ENCODE measurements at places on chromosomes 7 and 10.

GRCh38 chr10:104096692-104097091, 11.0 kb upstream of the COL17A1 start:
- no peak for DNase-seq

DNA sequence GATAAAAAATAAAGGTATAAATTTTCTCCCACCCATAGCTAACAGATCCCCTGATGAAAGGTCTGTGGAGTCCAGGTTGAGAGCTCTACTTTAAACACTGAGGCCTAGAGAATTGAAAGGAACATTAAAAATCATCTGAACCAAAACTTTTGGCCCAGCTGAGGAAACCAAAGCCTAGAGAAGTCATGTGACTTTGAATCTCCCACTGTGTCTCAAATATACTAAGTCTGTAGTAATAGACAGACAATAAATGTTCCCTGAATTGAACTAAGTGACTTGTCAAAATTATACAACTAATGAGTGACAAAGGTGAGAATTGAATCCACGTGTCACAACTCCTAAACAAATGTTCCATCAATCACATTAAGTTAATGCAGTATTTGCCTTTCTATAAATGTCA, 5.7 kb downstream of the GBX1 start:
- no peak for DNase-seq

DNA sequence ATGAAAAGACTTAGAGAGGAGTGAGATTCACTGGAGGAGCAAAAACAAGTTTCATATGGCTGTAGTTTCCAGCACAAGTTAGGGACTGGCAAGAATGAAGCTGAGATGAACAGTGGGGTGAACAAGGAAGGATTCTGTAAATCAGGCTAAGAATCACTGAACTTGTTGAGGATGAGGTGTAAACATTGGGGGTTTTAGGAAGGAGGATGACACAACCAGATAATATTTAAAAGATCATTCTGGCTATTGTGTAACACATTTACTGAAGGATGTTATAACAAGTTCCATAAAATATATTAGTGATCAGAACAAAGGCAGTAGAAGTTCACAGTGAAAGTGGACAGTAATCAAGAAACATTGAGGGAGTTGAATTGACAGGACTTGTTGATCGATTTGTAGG, 68.9 kb downstream of the CD36 start:
- no peak for DNase-seq

- no peak for DNase-seq
Observed at GRCh38 chr7:86768394-86768793, 124.7 kb downstream of the GRM3 start.

- no peak for DNase-seq
Observed at GRCh38 chr10:131072651-131073468, 238.7 kb downstream of the TCERG1L start.

DNA sequence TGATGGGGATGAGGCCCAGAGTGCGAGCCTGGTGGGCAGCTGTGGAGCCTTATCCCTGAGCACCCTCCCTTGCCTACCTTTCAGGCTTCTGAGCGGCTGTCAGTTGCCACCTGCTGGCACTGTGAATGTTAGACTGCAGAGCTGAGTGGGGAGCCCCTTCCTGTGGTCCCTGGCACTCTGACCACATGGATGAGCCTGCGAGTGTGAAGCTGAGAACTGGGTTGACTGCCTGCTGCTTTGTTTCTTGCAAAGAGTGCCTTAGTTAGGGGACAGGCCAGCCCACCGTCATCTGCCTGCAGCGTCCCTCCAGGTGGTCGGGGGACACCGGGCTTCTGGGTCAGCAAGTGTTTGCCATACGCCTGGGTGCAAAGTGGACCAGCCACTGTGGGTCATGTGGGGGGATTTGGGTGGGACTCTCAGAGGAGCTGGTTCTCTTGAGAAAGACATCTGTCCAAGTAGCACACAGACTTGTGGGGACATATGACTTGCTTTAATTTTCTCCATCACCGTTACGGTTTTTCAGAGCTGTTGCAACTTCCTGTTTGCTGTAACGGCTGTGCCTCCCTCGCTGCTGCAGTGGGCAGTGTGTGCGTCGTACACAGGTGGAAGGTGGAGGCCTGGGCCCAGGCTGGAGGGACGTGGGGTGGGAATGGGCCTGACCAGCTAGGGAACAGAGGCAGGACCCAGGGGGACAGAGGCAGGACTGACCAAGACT, 13.7 kb downstream of the INPP5A start:
- DNase-seq, result no peak

DNA sequence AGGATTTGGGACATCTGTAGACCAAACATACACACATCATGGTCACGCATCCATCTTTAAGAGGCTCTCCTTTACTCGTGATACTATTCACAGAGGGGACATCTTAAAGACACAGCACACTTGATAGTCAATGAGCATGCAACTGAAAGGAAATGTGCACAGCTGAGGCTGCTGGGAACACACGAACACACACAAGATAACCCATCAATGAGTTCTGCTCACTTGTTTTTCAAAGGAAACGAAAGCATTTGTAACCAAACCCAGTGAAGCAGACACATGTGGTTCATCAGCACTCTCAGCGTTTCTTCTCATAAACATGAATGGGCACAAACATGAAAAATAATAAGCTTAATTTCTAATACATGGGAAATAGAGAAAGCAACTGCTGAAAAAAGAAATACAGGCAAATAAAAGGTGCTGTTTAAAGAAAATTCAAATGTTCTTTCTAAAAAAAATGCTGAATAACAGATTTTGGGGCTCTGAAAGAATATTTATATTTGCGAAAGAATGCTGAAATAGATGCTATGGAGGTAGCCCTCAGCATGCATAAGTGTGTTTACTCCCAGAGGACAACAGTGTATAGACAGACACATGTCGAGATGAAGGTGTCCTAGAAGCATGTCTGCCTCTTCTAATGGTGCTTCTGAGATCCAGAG, 59.7 kb upstream of the LAMB4 start:
- DNase-seq, result no peak

- no peak for DNase-seq
Observed at GRCh38 chr7:22066522-22066921, 120.8 kb upstream of the CDCA7L start.

- no peak for DNase-seq
Observed at GRCh38 chr10:44042075-44042770, 342.7 kb downstream of the CXCL12 start.
